Stromal cell of bone marrow (primary cell): ENCODE measurements at places on chromosomes 7 and 10.

DNA sequence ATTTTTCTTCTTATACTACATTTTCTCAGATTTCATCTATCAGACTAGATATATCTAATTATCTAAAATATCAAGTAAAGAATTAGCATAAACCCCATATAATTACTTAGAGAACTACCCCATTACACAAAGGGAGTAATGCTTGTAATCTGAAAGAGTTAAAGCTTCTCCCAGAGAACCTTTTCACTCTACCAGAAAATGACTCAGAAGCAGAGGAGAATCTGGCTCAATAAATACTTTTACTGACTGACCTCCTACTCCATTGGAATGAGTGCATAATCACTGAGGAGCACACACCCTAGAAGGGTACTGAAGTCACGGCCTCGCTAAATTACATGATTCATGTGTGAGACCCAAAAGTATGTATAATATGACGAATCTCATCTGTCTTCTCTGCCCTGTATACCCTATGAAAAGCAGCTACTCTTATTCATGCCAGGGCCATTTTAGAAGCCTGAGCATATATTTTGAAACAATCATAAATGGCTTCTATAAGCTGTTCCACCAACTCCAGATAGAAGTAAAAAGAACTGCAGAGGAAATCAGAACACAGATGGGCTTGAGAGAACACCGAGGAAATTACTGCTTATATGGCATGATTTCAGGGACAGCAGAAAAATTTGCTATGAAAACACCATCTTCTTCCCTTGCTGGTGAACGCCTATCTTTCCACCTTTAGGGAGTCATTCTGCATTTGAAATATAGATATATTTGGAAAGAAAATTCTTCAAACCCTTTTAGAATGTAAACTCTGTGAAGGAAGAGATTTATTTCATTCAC, 32.7 kb downstream of the DNMBP start:
- DNase-seq, result peak; percentile 91

DNA sequence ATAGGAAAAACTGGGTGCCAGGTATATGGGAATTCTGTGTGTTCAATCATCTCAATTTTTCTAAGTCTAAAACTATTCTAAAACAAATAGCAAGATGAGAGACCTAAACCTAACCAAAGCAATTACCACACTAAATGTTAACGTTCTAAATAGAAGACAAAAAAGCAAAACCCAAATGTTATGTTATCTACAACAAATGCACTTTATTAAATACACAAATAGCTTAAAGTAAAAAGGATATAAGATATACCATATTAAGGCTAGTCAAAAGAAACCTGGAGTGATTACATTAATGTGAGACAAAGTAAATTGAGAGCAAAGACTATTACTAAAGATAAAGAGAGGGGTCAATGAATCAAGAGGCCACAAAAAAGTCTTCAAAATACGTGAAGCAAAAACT, 81.4 kb downstream of the LARP4B start:
- no peak for DNase-seq

DNA sequence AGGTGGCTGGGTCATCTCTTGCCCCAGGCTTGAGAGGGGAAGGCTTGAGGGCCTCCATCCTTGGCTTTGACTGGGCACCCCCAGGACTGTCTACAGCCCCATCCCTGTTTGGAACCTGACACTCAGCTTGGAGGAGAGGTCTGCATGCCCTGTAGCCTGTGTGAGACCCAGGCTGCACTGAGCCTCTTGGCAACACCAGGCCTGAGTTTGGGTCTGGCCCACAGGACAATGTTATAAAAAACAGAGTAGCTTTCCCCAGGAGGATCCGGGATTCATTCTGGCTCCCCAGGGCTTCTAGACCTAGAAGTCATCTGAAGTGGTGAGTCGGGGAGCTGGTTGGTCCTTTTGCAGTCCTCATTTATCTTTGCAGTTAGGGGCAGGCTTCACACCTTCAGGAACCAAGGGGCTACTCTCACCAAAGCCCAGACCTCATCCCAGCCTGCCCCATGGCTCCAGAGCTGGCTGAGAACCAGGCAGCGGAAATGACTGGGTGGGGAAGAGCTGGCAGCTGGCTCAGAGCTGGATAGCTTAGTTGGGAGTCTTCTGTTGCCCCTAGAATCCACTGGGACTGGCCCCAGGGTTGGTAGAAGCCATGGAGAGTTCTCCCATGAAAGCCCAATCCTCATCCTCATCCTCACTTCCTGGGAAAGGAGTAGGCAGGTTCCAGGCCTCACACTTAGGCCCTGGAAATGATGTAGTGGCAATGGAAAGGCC, 68.8 kb downstream of the ADCYAP1R1 start:
- DNase-seq, result no peak

GRCh38 chr7:2814946-2815874, 28.9 kb downstream of the GNA12 start:
- no peak for DNase-seq

GRCh38 chr7:139111811-139112301, 2.3 kb upstream of the ZC3HAV1 start:
- no peak for DNase-seq

DNA sequence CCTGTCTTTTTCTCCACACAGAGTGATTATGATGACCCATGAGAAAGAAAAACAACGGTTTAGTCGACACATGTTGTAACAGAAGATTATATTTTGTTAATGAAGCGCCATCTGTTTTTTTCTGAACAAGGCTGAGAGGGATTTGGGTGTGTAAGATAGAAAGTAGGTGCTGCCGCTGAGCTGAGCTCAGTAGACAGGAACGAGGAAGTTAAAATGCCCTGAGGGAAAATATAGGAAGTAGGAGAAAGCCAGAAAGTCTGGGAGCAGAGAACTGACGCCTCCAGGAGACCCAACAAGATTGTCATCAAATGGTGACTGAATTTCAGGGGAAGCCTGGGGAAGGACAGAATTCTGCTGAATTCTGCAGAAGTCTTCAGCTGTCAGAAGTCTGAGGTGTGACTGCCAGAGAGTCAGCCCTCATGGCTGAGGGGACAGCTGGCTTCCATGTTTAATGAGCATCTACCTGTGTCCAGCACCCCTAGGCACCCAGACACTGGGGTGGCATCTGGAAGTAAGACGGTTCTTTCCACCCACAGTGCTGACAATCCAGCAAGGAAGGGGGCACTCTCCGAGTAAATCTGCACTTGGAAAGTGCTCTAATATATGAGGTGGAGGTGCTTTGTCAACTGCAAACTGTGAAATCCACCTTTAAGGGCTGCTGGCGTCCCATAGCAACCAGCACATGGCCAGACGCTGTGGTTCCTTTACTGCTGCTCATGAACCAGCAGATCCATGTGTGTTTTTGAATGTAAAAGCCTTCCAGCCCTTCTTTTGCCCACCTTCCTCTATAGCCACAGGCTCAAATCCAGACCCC, 12.5 kb upstream of the TSPAN15 start:
- no peak for DNase-seq

- no peak for DNase-seq
Measured at GRCh38 chr10:26479766-26480492, 41.8 kb downstream of the APBB1IP start.

- no peak for DNase-seq
Measured at GRCh38 chr10:93652857-93653256, 40.5 kb downstream of the PDE6C start.

DNA sequence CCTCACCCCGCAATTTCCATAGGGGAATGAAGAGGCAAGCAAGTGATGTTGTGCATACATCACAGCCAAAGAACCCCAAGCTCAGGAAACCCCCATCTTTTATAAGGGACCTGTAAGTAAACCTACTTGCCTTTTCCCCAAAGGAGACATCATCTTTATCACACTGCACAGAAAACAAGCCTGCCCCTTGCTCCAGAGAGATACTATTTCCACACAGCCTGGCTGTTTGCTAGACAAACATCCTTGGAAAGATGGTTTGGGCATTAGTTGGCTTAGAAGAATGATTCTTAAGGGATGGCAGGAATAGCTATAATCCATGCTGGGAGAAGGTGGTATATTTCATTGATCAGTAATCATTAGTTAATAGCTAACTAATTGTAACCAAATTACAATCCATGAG, 123.7 kb upstream of the SEC61G start:
- no peak for DNase-seq

DNA sequence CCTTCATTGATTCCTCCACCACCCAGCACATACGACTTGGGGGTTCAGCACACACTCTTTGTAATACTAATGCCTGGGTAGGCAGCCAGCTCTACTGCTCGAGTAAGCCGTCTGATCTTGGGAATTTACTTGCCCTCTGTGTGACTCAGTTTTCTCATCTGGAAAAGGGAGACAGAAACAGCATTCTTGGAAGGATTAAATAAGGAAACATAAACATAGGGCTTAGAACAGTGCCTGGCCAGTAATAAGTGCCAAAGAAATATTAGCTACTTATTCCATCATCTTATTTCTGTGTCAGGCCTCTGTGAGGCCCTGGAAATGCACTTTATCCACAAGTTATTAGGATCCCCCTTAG, 130.1 kb downstream of the TNS3 start:
- no peak for DNase-seq

DNA sequence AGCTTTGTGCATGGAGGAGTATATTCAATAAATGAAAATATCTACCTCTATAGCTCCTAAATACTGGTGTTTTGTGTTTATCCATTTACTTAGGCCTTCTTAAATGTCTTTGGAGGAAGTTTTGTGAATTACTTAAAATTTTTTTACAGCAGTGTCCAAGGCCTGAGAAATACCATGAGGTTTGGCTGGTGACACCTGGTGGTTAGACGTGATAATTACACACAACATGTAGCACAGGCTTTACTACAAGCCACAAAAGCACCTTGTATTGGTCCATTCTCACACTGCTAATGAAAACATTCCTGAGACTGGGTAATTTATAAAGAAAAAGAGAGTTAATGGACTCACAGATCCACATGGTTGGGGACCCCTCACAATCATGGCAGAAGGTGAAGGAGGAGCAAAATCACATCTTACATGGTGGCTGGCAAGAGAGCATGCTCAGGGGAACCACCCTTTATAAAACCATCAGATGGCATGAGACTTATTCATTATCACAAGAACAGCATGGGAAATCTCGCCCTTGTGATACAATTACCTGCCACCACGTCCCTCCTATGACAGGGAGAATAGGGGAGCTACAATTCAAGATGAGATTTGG, 20.6 kb downstream of the HYAL4 start:
- peak; percentile 38 for DNase-seq

DNA sequence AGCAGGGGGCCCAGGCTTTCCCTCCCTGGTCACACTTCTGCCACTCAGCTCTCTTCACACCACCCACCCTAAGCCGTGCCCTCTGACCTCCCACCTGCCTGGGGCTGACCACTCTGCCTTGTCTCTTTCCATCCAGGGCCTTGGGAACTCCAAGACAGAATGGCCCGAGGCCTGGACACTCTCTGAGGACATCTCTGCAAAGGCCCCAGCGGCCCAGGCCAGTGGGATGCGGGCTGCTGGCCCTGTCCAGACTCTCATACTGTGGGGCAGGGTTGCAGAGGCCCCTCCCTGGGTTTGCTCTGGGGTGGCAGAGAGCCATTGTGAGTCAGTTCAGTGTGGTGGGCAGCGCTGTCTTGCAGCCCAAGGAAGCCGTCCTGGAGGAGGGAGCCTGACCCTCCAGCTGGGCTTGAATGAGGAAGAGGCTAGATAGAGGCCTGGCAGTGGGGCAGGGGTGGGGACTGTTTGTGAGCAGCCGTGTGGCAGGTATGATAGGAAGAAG, 39.9 kb upstream of the RABGEF1 start:
- no peak for DNase-seq

DNA sequence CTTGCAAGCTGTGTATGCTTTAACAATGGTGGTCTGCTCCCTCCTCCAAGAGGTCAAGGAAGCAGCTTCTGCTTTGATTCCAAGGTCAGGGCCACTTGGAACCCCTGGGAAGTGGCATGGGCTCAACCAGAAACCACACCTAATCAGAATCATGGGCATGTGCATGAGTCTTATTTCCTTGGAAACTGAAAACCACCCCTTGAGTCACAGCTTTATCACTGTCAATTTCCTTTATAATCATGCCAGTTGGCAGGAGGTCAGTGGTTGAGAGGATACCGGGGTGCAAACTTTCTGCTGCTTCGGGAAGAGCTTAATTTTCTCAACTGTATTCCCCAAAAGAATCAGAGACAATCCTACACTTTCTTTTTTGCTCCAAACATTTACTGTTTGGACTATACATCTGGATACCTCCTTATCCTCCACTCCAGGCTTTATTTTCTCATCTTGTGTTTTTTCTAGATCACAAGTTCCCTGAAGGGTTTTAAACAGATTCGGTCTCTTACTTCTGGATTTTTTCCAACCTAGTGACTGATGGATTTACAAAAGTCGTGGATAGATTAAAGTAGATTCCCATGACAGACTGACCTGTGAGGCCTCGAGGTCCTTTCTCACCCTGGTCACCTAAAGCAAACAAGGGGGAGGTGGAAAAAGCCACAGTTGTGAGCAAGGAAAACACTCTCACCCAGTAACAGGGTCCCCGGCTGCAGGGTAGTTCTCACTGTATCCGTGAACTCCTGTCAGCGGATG, 36.0 kb downstream of the COL17A1 start:
- DNase-seq, result peak; percentile 84

- no peak for DNase-seq
Measured at GRCh38 chr7:77537778-77538280, 734 bp downstream of the PTPN12 start.

DNA sequence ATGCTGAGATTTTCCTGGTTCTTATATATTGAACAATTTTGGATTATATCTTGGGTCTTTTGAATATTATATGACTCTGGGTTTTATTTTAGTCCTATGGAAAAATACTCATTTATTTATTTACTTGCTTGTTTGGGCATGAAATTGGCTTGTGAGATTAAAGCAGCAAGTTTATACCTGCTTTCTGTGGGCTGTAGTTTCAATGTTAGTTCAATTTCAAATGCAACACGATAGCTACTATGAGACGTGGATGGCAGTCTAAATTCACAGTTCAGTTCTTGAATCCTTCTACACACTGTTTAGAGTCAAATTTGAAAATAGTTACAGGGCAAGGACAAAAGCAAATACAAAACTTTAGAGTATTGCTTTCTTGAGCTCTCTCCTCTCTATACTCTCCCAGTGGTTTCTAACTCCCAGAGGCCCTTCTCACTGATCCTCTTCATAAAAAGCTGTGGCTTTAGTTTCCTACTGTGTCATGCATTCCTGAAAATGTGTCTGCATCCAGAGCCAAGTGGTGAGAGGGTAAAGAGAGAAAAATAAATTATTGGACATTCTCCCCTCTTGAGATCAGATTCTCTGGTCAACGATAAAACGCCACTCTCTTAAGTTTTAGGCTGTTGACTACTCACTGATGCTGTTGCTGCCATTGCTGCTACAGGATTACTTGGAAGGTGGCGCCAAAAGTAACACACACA, 34.4 kb downstream of the POLR1F start:
- DNase-seq, result peak; percentile 66

GRCh38 chr10:24344279-24344678, 135.3 kb downstream of the KIAA1217 start:
- peak; percentile 89 for DNase-seq

- no peak for DNase-seq
Measured at GRCh38 chr10:4281190-4281825, 496.3 kb upstream of the KLF6 start.

- peak; percentile 77 for DNase-seq
Measured at GRCh38 chr10:11035301-11035991, 17.8 kb downstream of the CELF2 start.

GRCh38 chr10:5563991-5564536, 39.3 kb downstream of the CALML3 start:
- peak; percentile 34 for DNase-seq
